ENCODE measurements at places on chromosomes 2 and 18.

- DNase-seq: no peak
These were observed 943.8 kb downstream of the LRP1B start for GRCh38 chr2:141187075-141187439.

- DNase-seq: no peak
These were observed 28.5 kb upstream of the MLPH start for GRCh38 chr2:237458519-237458918.

GRCh38 chr2:47516360-47517104 lies 113.6 kb downstream of the MSH2 start:
- DNase-seq: no peak

- no peak for DNase-seq
These were observed 140.9 kb downstream of the DIS3L2 start for GRCh38 chr2:232102380-232102779.

- DNase-seq: no peak
These were observed 32.9 kb downstream of the CD28 start for GRCh38 chr2:203739351-203739750.

DNA sequence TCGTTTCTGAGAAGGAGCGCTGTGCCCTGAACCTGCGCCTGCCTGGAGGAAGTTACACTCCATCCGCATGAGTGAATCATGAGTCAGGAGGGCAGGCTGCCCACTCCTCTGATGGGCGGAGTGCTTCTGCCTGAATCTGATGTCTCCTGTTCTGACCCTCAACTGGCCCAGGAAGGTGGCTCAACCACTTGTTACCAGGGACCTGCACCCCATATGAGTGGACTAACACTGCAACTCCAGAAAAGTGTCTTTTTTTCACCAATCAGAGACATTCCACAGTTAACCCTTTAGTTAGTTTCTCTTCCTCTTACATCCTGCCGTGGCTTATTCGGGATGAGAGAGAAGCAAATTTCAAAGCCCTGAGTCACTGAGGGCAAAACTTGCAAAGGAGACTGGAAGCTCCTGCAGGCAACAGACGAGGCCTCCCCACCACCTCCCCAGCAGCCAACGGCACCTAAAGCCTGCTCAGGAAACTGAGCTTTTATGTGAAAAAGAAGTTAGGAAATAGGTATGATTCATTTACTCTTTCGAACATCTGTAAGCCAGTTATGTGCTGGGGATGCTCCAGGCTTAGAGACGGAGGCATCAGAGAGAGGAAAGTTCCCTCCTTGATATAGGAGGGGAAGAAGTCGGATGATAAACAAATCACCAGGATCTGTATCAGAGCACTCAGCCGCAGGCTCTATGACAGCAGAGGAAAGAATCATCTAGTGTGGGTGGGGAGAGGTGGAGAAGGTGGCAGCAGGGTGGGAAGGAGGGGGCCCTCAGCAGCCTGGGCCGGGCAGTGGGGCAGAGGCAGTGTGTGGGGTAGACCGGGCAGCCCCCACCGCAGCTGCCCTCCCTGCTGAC lies 30.9 kb downstream of the MBP start:
- no peak for DNase-seq

DNA sequence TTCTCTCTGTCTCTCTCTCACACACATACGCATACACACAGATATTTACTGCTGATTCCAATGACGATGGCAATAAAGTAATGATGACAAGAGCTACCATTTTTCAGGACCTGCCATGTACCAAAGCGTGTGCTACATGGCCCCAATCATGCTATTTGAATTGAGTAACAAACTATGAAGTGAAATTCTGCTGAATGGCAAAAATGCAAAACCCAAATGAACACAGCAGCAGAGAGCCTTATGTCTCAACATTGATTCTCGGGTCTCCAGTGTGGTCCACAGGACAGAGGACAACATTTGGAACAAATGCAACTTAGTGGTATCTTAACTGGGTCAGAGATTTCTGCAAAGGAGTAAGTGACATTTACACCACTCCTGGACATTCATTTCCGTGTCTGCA lies 117.4 kb downstream of the PIEZO2 start:
- no peak for DNase-seq

DNA sequence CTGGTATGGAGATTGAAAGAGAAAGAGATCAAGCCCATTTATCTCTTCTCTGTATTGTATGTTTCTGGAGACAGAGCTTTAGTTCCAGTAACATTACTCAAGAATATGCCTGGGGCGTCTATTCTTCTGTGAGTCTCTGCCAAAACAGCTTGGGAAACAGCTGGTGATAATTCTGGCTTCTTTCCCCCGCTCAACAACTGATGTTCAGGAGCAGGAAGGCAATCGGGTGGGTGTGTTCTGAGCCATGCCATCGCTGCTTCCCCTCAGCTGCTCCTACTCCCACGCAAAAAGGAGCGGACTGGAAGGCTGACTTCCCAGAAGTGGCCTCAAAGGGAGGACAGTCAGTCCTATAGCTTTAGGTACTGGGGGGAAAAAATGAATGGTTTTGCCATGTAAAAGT lies 695.1 kb downstream of the PLCL1 start:
- DNase-seq: peak; percentile 36
